ENCODE measurements at places on chromosomes 1 and 21. TPM values are rescaled to one million over a fixed set of nuclear protein-coding genes. Genes with fewer than 3 reads are reported as not detected.
A peak's percentile ranks its signal among the peaks of the same experiment; 100 is the strongest.

- DNase-seq = peak; percentile 73
Measured at GRCh38 chr1:14924455-14925331, 228.9 kb upstream of the TMEM51 start.

GRCh38 chr1:175717610-175718540 lies 25.5 kb downstream of the TNR start:
- no peak for DNase-seq

DNA sequence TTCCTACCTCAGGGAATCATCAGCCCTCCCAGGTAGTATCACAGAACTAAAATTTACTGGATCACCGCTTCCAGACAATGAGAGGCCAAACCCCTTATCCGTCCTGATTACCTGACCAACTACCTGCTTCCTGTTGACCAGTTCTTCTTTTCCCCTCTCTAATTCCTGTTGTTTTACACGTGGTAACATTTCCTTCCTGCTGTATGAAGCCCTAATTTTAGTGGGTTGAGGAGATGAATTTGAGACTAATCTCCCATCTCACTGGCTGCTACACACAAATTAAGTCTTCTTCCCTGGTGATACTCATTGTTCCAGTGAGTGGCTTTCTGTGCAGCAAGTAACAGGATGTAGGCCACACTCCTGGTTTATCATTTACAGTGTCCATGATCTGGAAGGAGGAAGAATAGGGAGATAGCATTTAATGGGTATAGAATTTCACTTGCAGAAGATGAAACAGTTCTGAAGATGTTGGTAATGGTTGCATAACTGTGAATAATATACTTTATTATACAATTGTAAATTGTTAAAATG lies 2112.9 kb downstream of the NCAM2 start:
- DNase-seq = no peak

DNA sequence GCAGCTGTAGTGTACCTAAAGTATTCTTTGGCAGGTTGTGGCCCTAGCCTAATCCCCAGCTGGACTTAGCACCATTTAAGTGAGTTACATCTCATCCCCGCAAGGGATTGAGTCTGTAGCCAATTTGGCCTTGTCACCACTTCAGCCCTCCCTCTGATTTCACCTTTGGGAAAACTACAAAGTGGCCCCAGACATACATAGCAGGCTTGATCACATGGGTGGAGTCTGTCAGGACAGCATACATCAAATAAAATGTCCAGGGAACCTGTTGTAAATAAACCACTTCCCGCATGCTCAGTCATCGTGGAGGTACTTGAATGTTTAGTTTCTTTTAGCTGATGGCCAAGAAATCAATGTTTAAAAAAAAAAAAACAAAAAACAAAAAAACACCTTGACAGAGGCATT lies 142.5 kb downstream of the DHRS3 start:
- no peak for DNase-seq

DNA sequence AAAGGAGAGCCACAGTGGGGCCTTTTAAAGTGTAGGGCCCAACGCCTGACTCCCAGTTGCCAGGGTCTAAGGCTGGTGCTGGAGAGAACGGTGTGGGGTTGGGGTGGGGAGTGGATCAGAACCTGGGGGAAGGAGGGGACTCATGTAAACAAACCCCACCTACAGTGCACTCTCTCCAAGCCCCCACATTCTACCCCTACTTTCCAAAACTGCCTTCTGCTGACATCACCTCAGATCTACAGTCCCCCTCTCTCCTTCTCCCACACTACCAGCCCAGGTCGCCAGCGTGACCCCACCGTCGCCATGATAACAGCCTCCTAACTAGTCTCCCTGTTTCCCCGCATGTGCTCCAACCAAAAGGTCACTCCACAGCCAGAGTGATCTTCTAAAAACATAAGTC lies 26.6 kb downstream of the TNNT2 start:
- DNase-seq = no peak

PRR9 gene
- total RNA-seq = not detected

NBPF20 gene
- 2.1 TPM for total RNA-seq

RNU1-3 gene
- under 0.01 TPM for total RNA-seq

All from lung (tissue), 17 donors.